Fibroblast of the conjunctiva (primary cell): ENCODE measurements at places on chromosomes 6 and 20.
A peak's percentile ranks its signal among the peaks of the same experiment; 100 is the strongest.

DNA sequence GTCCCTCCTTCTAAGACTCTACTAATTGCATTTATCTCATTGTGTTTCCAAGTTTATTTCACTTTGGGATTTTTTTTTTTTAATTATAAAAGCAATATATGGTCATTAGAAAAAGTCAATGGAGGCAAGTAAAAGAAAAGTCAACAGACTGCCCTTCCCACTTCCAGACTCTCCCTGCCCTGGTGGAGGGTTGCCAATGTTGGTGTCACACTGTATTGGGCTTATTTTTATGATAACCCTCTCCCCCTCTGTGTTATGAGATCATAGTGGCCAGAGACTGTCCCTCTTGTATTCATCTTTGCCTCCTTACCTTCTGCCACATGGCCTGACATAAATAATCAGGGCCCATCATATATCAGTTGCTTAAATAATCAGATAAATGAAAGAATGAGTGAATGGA, 63.4 kb downstream of the LRRC1 start:
- no peak for DNase-seq

GRCh38 chr20:17320456-17320855, 93.6 kb downstream of the PCSK2 start:
- no peak for DNase-seq

- peak; percentile 50 for DNase-seq
Observed at GRCh38 chr6:56899311-56899710, 55.6 kb upstream of the BEND6 start.

- no peak for DNase-seq
Observed at GRCh38 chr6:143005816-143006215, 54.9 kb upstream of the AIG1 start.

DNA sequence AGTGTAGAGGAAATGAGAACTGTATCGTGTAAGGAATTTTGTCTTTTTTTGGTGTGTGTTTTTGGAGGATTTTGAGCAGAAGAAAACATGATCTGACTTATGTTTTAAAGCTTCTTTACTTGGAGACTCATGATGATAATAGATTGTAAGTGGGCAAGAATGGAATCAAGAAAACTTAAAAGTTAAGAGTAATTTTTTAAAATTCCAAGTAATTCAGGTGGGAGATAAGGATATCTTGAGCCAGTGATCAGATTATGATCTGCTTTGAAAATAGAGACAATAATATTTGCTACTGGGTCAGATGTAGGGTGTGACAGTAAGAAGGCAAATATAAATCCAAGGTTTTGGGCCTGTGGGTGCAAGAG, 734 bp downstream of the ZSCAN26 start:
- no peak for DNase-seq

GRCh38 chr6:29995340-29995777, 53.0 kb downstream of the HLA-A start:
- no peak for DNase-seq

- DNase-seq: no peak
Observed at GRCh38 chr20:1468117-1468624, 1.5 kb upstream of the NSFL1C start.
